ENCODE measurements at places on chromosomes 2 and 18.

DNA sequence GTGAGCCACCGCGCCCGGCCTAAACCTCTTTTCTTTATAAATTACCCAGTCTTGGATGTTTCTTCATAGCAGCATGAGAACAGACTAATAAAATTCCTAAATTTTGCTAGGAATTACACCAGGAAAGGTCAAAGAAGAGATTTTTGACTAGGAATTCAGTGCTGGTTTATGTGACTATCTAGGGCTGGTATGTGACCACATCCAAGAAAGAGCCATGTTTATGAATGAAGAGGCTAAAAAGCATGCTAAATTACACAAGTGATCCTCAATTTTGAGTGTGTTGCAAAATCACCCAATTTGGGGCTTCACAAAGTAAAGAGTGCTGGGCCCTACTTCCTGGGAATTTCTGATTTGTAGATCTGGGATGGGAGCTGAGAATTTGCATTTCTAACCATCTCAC lies 123.6 kb downstream of the CSRNP3 start:
- no peak for DNase-seq

DNA sequence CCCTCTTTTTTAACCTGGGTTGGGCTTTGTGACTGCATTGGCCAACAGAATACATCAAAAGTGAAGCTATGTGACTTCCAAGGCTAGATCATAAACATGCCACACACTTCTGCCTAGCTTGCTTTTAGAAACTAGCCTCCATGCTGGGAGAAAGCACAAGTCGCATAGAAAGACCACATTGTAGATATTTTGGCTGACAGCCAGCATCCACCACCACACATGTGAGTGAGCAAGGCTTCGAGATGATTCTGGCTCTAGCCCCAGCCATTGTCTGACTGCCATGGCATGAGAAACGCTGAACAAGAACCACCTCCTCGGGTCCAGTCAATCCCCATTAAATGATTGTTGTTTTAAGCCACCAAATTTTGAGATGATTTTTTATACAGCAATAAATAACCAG lies 66.8 kb upstream of the STPG4 start:
- peak; percentile 48 for DNase-seq

- no peak for DNase-seq
Observed at GRCh38 chr2:82780050-82780449, 1679.0 kb downstream of the SUCLG1 start.

DNA sequence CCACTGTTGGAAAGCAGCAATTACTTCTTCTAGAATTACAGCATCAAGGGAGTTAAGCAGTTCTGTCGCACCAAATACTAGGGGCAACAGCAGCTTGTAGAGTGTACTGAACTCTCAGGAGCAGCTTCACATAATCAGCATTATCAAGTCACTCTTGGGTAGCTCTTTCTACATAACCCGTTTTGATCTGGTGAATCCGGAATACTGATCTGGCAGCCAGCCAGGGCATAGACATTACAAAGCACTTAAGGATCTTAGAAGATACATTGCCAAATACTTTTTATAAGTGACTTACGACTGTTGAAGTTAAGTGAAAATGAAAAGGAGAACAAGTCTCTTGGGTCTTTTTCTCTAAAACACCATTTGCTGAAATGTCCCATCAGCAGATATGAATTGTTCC lies 73.2 kb upstream of the NETO1 start:
- DNase-seq: no peak

DNA sequence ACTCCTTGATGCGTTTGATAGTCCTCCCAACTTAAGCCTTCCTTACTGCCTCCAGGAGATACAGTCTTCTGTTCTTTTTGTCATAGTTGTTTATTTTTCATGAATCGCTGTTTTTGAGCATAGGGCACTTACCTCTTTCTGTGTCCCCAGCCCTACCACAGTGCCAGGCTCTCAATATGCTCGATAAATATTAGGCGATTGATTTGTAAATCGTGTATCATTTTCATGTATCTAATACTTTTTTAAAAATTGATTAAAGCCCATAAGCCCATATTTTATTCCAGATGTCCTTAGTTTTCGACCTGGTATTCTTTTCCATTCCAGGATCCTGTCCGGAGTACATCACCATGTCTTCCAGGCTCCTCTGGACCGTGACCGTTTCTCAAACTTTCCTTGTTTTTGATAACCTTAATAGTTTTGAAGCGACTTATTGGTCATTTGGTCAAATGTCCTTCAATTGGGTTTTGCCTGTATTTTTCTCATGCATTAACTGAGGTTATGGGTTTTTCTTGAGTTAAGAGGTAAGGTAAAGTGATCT lies 444 bp upstream of the MMADHC start:
- DNase-seq: no peak

DNA sequence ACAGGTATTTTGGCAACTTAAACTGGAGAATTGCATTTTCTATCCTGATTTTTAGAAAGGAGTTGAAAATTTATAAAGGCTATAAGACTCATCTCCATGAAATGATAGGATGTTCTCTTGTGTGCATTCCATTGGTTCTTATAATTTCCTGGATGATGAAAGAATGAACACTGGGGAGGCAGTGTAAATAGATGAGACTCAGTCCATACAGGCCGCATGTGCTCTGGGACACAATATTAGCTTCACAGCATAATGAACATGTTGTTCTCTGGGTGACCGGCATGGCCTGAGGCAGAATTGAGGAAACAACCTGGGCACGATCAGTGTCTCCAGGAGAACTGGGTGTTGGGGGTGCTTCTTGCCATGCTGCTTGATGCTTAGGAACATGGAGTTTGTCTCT lies 38.8 kb downstream of the AOX1 start:
- no peak for DNase-seq

GRCh38 chr2:85253890-85254289 lies 73.9 kb downstream of the TGOLN2 start:
- no peak for DNase-seq

- DNase-seq: no peak
Observed at GRCh38 chr2:12455661-12456060, 261.1 kb upstream of the TRIB2 start.

DNA sequence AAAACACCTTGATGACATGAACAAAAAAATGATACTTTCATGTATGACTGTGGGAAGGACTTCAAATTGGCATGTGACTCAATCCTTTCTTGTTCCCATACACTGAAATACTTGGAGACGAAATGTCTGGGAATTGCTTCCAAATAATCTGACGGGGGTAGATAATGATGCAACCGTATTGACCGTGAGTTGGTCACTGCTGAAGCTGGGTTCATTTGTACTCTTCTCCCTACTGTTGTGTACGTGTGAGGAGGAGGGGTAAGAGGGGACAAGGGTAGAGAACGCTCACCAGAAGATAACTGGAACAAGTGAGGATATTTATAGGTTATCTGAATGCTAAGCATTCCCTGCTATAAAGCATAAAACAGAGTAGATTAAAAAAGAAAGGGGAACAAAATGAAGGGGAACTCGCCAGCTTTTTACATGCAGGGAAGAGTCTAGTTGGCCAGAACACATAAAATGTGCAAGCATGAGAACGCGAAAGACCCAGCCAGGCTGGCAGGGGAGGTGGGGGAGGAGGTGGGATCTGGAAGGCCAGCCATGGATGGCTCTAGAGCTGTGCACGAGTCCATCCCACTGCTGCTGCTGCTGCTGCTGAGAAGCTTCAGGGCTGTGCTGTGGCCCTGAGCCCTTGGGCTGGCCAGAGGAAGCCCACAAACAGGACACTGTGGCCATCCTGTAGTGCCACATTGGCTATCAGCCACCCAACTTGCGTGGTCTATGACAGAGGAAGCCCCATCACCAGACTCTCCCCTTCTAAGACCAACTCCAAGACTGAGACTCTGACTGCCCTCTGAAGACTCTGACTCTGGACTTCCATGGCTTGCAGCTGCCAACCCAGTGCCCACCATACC lies 15.2 kb upstream of the CETN1 start:
- DNase-seq: no peak

DNA sequence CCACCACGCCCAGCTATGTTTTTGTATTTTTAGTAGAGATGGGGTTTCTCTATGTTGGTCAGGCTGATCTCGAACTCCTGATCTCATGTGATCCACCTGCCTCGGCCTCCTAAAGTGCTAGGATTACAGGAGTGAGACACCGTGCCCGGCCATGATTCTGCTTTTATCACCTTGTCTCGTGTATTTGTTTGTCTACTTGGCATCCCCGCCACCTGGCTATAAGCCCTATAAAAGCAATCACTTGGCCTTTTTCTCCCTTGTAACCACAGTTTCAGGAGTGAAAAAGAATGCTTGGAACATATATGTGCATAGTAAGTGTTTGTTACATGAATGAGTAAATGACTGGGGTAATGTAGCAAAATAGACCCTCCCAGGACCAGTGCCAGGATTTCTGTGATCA lies 77.5 kb upstream of the PAPOLG start:
- DNase-seq: no peak

- no peak for DNase-seq
Observed at GRCh38 chr2:96636551-96637171, 1.5 kb downstream of the KANSL3 start.

DNA sequence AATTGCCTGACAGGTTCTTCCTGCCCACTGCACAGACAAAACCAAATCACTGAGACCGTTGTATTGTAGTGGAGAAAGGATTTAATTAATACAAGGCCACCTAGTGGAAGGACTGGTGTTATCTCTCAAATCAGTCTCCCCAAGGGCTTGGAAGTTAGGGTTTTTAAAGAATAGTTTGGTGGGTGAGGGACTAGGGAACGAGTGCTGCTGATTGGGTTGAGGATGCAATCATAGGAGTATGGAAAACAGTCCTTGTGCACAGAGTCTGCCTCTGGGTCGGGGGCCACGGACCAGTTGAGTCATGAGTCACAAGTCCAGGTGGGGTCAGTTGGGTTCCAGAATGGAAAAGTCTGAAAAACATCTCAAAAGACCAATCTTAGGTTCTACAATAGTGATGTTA lies 89.1 kb downstream of the B3GNT2 start:
- DNase-seq: no peak

GRCh38 chr2:197673606-197674005 lies 1.8 kb downstream of the RFTN2 start:
- no peak for DNase-seq

- DNase-seq: no peak
Observed at GRCh38 chr18:22344908-22345670, 72.6 kb downstream of the CTAGE1 start.

- no peak for DNase-seq
Observed at GRCh38 chr18:38450876-38451275, 885.3 kb upstream of the CELF4 start.

DNA sequence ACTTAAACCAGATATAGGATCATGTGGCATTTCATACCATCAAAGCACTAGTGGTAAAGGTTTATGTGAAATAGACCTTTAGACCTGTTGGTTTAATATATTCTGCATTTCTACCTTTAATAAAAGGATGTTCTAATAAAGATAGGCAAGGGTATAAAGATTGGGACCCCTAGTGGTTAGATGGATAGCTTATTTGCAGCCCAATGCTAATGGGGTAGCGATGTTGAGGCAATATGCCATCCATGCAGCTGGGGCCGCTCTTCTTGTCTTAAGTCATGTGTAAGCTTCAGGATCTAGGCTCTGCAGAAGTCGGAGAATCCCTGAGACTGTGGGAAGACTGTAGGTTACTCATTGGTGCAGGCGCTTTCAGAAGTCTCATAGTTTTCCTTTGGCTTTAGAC lies 114.9 kb downstream of the ICOS start:
- no peak for DNase-seq

GRCh38 chr2:36343606-36344005 lies 12.0 kb upstream of the CRIM1 start:
- no peak for DNase-seq

- DNase-seq: no peak
Observed at GRCh38 chr2:39394516-39394961, 42.5 kb downstream of the MAP4K3 start.

DNA sequence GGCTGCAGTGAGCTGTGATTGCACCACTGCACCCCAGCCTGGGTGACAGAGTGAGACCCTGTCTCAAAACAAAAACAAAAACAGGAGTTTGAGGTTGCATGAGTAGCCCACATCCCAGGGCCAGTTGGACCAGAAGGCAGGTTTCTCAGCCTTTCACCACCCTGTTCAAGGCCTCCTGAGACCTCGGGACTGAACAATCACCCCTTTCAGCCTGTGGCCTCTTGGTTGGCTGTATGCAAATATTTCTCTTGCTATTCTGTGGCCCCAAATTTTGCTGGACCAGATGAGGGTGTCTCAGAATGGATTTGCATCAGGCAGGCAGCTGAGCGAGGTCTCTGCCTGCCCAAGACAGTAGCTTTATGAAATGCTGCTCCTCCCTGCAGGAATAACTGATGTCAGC lies 56.9 kb downstream of the DPYSL5 start:
- DNase-seq: no peak

- no peak for DNase-seq
Observed at GRCh38 chr18:54206447-54206846, 18.0 kb downstream of the MBD2 start.

DNA sequence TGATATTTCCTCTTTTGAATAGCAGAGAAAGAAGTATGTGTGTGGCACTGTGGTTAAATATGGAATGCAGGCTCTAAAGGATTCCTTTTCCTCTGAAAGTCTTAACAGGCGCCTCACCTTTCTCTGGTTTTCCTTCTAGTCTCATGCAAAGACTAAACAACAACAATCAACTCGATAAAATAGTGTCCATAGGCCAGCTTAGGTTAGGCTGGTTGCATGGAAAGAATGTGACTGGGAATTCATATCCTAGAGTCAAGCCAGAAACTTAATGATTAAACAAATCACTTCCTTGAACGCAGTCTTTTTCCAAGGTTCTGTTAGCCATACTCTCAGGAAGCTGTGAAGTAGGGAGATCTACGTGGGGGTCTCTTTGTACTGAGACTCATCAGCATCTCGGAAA lies 800.8 kb upstream of the ID2 start:
- no peak for DNase-seq

DNA sequence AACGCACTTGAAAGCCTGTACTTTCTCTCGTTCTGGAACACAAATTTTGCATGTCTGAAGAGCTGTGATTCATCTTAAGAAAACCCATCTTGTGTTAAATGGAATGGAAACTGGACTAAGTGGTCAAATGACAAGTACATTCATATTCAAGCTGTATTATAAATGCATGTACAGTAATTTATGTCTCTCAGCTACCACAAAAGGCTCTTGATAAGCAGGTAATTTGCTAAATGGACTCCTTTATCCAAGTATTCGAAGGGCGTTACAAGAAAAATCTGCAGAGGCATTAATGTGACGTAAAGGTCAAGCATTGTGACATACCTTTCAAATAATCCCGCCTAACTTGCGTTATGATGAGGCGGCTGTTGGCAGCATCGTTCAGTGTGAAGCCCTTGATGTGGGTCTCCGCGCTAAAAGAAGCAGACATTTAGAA lies 66.6 kb downstream of the ABCG8 start:
- DNase-seq: peak; percentile 97

GRCh38 chr18:72652990-72653593 lies 109.0 kb upstream of the CBLN2 start:
- no peak for DNase-seq

All from DMS79 (cell line).